ENCODE measurements at places on chromosomes 2 and 18. TPM values are rescaled to one million over a fixed set of nuclear protein-coding genes. Genes with fewer than 3 reads are reported as not detected.

DNA sequence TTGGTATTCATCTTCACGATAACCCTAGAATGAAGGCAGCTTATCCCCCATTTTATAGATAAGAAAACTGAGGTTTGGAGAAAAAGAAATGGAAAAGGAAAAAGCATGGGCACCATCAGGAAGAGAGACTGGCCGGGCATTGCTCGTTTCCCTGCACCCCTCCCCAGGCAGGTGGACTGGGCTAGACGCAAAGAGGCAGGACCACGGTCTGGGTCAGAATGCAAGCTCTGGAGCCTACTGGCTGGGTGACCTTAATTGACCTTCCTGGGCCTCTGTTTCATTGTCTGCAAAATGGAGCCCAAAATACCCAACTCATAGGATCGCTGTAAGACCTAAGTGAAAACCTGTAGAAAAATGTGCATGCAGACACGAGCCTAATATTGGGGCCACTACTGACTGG, 135.3 kb upstream of the GLI2 start:
- no peak for DNase-seq

AP1S3 gene
- total RNA-seq, result 19.2 TPM

DNA sequence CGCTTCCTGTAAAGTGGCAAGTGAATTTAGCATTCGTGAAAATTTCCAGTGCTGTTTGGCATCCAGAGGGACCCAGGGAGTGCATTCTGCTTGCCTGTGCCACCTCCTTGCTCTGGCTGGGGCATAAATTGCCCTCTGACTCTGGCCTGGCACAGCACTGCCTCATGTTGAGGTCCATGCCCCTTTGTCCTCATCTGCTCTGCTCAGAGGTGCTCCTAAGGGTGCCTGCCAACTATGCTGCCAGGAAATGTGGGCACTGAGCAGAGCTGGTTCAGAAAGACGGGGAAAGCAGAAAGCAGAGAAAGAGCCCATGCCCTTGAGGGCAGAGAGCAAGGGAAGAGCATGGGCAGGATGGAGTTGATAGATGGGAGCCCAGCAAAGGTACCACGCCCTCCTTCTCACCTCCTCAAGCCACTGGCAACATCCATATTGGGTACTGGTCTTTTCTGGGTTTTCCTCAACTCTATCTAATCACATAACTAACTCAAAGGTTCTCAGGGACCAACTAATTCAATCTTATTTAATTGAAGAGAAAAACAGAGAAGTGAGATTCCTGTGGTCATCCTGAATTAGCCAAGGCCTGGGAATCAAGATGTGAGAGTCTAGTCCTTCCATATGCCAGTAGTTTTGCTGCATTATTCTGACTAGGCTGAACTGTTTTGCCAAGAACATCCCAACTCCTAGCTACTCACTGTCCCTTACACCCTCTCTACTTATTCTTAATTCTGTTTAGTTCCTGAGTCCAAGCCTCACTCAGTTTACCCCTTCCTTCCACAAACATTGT, 441.5 kb upstream of the TNP1 start:
- DNase-seq, result no peak

DNA sequence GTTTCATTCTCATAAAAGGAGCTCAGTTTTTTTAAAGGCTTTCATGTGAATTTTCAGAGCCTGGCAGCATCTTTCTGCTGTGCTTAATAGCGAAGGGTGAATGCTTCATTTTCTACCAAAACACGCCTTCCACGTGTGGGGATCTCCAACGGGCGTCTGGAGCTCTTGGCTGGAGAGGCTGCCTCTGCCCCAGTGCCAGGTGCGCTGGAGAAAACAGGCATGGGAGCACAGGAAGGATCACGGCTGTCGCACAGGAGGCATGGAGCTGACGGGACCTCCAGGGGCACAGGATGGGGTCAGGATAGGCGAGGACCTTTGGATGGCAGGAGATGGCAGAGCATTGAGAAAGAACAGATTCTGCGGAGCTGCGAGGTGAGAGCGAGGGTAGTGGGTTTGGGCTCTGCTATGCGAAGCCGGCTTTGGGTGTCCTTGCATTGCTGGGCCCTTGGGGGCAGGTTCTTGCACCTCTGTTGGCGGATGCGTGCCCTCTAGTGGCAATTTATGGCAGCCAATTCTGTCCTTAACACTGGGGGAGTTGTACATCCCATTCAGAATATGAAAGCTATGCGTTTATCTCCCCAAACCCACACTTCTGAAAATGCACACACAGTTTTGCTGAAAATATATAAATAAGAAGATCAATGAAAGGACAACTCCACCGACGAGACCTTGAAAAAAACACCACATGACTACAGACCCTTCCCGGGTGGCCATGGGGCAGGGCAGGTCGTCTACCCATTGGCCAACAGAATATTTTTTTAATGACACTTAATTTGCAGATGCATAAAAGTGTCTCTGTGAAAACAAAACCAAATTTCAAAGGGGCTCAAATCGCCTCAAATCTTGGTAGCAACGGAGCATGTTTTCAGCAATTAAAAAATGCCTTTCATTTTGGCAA, 90.4 kb upstream of the SLC35G4 start:
- DNase-seq, result no peak

GRCh38 chr18:61756244-61756643, 136.6 kb downstream of the RNF152 start:
- no peak for DNase-seq

DNA sequence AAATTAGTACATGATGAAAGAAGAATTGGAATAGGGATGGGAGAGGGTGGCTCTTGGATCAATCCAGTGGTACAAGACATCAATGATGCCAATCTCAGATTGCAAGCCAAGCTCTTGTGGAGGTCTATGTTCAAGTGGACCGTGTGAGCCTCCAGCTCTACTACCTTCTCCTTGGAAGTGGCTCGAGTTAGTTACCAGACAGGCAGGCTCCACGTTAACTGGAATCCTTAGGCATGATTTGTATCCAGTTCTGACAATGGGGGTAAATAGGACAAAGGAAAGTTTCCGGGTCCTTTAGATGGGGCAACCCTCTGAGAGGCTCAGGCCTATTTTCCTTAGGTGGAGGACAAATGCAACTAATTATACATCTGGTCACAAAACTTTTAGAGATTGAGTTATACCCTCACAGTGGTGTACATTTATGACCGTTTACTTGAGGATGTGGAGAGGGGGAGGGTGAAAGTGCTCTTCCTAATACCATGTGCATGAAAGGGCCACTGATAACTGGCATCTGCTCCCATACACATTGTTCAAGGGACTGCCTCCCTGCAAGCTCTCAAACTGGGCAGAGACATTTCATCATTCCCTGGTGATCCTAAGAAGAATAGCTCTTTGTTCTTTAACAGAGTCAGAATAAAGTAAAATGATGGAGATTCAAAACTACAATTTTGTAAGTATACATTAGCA, 180.2 kb downstream of the SOCS6 start:
- no peak for DNase-seq

- no peak for DNase-seq
These were observed 100.6 kb downstream of the CDK15 start for GRCh38 chr2:201906777-201907562.

DNA sequence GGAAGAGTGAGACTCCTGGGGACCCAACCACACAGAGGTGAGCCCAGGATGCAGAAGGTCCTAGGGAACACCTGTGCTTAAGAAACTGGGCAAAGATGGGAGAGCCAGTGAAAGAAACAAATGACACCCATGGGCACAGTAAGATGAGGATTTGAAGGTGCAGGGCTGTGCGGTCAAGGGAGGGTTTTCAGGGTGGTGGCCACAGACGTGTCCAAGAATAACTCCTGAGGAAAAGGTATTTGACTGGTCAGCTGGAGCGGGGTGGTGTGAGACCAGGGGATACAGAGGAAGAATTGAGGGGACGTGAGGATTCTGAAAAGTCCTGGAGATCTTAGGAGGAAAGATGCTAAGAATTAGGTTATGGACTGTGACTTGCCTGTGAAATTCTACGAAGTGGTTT, 142.9 kb downstream of the TMEM163 start:
- no peak for DNase-seq

DNA sequence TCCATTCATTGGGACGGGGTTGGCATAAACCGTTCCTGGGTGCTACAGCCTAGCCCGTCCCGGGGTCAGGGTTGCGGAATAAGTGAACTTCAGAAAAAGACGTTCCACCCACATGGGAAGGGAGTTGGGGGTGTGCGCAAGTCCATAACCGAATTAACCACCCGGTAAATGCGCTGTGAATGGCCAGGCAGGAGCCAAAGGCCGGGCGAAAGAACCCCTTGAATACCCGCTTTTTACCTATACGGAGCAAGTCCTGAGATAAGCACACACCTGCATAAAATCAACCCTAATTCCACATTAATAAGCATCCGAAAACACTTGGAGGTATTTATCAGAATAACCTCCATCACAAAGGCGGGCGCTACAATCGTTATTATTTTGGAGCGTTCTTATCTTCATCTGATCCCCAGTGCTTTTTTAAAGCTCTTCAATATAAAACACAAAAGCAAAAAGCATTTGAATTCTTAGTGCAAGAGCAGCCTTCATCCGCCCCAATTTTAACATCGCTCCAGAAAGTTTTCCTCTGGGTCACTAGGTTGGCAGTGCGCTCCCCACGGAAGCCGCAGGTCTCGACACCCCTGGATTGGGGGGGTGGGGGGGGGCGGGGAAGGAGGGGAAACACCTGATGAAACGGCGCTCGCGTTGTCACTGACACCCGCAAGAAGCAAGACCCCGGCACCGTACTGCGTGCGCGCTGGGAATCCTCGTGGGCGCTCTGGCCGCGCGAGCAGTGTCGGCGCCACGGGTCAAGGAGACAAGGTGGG, 1.2 kb downstream of the SATB2 start:
- no peak for DNase-seq

GRCh38 chr2:132697556-132698205, 27.7 kb upstream of the LYPD1 start:
- no peak for DNase-seq

ALK gene
- total RNA-seq, result not detected

DNA sequence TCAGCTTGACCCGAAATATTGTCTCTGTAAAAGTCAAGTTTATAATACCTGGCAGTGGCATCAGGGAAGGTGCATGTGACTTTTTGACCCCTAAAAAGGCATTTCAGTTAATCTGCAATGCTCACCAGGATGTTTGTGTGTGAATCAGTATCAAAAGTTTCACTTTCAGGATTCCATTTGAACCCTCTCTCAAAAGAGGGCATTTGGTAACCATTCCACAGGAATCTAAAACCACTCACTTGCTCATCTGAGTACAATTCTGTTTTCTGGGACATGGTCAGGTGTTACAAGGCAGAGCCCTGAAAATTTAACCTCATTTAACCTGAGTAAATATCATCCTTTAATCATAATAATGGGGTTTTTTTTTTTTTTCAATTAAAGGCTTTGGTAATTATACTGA, 77.9 kb upstream of the KLF7 start:
- DNase-seq, result no peak

GRCh38 chr2:153871231-153872221, at the start of gene GALNT13:
GALNT13 (plus strand) TSS chr2:153871922.
- peak; percentile 6 for DNase-seq

GRCh38 chr2:214192711-214193110, 218.1 kb upstream of the VWC2L start:
- DNase-seq, result no peak

GRCh38 chr2:146844226-146844990, 1000.4 kb upstream of the ACVR2A start:
- peak; percentile 27 for DNase-seq

DNA sequence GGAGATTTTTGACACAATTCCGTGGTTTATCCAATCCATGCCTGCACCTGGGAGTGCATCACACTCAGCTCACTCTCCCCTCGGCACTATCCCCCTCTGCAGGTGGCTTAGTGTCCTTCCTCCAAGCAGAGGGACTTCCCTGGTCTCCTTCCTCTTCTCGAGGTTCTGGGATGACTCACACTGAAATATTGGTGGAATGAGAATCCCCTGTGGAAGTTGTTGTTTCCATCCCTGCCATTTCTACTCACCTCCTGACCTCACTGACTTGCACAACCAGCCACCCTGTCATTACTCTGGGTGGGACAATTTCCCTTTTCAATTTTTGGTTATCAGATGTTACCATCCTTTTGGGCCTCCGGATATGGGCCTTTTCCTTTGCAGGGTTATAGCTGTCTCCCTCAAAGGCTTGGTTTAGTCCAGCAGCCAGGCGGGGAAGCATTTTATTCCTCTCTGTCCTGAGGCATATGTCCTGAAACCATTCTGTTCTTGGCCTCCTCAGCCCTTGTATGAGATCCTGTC, 59.9 kb downstream of the PTPRM start:
- peak; percentile 78 for DNase-seq

DNA sequence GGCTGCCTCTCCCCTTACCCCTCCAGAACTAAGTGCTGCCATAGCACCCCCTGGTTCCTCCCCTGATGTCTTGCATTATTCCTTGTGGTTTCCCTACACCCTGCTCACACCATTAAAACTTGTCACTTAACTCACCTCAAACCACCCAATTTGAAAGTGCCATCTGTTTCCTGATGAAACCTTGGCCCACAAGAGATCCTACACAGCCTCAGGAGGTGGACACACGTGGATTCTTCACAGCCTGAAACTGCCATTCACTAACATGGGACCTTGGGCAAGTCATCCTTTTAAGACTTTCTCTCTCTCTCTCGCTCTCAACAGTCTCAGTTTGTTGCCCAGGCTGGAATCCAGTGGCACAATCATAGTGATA, 27.5 kb upstream of the FAM124B start:
- no peak for DNase-seq

IL1R2 gene
- total RNA-seq, result 37.9 TPM

- DNase-seq, result no peak
These were observed 133.2 kb downstream of the COL4A4 start for GRCh38 chr2:227030789-227031188.
